Fibroblast of mammary gland (primary cell): ENCODE measurements at places on chromosomes 6 and 20.
A peak's percentile ranks its signal among the peaks of the same experiment; 100 is the strongest.

DNA sequence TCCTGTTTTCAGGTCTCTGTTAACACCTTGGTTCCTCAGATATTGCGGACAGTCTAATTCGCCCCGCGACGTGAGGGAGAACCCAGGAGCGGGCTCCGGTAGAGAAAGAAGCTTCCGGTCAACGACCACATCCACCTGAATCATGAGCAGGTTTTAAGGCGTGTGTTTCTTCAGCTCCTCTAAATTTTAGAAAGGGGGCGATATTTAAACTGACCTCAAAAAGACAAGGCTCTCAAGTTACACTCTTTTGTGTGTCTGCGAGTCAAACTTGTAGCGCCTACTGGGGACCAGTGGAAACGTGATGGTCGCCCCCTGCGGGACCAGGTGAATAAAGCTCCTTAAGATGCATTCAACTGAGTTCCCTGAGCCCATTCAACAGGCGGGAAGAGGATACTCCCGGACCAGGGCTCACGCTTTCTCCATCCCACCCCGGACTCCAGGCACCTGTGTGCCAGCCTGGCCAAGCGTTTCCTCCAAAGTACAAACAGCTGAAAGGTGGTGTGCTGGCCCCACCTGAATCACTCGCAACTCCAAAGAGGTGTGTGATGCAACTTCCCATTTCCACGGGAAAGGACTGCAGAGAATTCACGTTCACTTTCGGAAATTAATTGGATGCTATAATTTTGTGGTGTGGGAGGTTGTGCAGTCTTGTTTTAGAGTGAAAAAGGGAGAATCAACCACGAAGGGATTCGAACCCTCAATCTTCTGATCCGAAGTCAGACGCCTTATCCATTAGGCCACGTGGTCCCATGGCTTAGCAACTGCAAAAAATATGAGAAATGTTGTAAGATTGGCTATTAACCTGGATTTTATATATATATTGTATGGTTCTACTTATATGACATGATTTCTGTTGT is 17.0 kb downstream of the GPX5 start:
- peak; percentile 83 for DNase-seq

DNA sequence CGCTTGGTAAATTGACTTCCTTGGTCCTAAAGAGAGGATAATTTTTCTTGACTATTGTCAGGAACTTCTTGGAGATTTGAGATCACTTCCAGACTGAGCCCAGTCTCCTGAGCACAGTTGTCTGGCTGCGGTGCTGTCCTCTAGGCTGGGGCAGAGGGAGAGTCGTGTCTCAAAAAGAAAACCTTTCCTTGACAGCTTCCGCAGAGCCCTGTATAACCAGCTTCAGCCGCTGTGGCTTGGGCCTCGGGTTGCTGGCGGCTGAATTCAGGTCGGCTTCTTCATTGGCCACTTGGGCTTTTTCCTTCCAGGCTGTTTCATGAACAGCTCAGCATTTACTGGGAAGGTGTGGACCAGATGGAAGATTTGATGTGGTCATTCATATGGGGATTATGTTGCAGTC is 75.9 kb downstream of the DHX35 start:
- no peak for DNase-seq

- no peak for DNase-seq
Observed at GRCh38 chr6:138563231-138563630, 63.9 kb upstream of the NHSL1 start.

GRCh38 chr20:4439461-4439860 is 282.2 kb upstream of the PRND start:
- DNase-seq: no peak

DNA sequence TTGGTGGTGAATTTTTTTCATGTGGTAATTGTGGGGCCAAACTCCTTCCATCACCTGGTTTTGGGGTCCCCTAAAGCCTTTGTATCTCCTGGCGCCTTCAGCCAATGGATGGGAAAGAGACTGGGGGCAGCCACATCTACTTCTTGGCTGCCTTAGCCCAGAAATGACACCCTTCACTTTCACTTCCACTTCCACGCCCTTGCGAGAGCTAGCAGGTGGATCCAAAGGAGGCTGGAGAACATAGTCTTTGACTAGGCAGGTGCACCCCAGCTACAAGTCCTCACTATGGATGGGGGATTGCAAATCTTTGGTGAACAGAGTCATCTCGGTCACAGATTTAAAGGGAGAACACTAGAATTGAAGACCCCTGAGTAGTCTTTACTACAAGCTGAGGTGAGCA is 70.8 kb downstream of the NDUFAF5 start:
- DNase-seq: no peak
